ENCODE measurements at places on chromosomes 3 and 15.

- DNase-seq, result no peak
These were observed 175.0 kb downstream of the CFAP20DC start for GRCh38 chr3:58874795-58875194.

DNA sequence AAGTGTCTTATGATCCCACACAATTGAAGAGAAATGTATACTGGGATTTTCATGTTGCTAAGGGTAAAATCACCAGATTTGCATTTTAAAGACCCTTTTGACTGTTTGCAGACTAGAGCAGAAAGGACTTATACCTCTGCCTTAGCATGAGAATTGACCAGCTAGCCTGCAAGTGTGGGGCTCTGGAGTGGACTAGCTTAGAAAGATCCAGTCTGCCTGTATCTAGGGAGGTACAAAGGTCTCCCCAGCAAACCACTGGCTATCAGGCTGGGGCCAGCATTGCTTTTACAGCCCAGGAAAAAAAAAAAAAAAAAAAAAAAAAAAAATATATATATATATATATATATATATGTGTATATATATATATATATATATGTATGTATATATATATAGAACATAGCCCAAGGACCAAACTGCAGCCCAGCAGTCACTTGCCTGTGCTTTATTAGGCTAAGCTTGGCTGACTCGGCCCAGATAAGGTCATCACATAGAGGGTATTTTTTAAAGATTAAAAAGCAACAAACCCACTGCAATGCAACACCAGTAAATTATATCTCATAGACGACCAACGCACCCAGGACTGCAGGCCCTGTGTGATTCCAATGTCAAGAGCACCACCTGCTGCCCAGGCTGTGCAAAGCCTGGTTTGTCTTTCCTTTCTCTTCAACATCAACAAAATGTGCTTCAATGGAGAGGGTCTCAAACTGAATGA lies 63.7 kb downstream of the DCLK3 start:
- no peak for DNase-seq

GRCh38 chr3:133381346-133382109 lies 18.3 kb upstream of the BFSP2 start:
- no peak for DNase-seq

GRCh38 chr15:63063877-63064409 lies 21.4 kb downstream of the TPM1 start:
- no peak for DNase-seq

GRCh38 chr3:131141770-131142169 lies 115.1 kb downstream of the NEK11 start:
- DNase-seq, result no peak

DNA sequence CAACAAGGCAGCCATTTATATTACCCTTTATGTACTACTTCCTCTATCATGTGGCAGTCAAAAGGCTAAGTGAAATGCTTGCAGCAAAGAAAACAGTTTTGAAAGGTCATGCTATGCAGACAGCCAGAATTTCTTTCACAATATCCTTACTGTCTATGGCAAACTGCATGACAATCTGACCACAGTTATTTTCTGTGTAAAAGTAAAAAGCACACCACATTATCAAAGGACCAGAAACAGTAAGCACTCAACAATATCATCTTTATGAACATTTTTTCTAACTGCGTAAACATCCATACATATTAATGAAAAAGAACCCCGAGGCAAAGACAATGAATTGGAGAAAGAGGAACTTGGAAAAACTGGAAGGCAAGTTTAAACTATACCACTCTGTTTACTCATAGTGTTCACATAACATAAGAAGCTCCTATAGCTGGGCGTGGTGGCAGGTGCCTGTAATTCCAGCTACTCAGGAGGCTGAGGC lies 47.9 kb downstream of the PIK3CB start:
- no peak for DNase-seq

DNA sequence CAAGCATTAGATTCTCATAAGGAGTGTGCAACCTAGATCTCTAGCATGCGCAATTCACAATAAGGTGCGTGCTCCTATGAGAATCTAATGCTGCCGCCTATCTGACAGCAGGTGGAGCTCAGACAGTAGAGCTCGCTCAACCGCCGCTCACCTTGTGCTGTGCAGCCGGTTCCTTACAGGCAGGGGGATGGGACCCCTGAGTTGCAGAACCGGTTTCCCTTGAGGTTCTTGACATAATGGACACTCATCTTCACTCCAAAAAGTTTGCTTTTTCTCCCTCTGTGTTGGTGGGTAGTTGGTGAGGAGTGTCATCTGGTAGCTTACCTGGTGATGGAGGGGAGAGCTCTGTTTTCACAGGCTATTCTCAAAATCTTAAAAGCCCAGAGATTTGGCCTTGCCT lies 324.0 kb upstream of the TBL1XR1 start:
- DNase-seq, result no peak

DNA sequence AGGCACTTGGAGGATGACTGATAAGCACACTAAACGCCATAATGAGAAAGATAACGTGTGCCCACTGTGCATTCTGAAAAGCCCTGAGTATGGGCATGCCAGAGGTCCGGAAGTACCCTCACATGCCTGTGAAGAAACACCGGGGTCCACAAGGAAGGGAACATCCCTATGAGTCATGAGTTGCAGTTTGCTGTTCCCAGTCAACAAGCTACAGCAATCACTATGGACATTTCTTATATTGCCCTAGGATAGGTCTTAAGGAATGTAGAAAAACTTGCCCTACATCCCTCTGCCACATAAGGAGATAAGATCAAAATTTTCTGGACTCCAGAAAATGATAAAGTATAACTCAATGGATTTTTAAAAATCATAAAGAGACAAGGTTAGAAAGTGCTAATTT lies 9.9 kb downstream of the MB21D2 start:
- no peak for DNase-seq

DNA sequence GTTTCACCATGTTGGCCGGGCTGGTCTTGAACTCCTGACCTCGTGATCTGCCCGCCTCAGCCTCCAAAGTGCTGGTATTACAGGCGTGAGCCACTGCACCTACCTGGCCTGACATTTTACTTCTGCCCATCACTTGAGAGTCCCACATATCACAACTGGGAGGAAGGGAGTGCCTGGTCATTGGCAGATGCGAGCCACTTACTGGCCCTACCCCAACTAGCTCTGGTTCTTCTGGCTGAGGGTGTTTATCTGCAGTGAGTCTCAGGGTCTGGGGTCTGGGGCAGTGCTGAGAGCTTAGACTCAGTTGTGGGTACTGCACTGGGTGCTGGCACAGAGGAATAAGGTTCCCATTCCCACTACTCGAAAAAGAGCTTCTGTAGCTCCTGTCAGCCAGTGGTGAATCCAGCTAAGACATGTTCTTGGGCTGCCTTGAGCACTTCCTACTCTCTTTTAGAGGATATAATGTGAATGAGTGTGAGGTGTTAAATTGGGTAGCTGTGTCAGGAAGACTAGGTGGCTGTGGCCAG lies 30.2 kb downstream of the DAG1 start:
- DNase-seq, result no peak
